ENCODE measurements at places on chromosomes 3 and 15.

GRCh38 chr3:51123531-51123930 is 261.6 kb upstream of the MANF start:
- no peak for DNase-seq

DNA sequence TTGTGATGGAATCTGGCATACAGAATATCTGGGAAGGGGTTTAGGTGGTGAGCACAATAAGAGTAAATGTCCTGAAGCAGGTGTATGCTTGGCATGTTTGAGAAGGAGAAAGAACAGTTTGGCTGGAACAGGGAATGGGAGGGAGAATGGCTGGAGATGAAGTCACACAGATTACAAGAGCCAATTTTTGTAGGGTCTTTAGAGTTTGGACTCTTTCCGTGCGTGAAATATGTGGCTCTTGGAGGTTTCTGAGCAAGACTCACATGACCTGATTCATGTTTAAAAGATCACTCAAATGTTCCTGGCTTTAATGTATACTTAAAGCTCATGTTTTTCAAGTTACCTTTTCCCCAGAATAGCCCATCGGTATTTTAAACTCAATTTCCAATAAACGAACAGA is 32.8 kb downstream of the SPRED1 start:
- DNase-seq: no peak

DNA sequence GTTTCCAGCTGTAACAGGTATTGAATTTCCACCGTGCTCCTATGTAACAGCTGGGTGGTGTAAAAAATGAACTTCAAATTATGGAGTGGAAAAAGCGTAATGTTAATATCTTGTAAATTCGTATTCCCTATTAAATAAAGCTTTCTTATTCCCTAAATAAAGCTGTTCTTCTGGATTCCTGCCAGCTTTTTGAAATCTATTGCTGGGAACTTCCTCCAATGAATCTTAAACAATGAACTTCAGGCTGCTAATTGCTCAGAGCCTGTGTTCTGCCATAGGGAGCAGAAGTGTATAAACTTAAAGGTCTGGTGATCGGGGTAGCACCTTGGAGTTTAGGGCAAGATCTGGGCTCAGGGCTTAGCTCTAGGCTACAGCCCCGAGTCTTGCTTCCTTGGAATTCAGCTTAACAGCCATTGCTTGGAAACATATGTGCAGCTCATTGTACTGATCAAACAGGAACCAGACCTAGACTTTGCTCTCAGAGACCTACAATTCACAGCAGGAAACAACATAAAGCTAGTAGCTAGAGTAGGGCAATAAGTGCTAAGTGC is 1.4 kb downstream of the ARL14 start:
- no peak for DNase-seq

GRCh38 chr15:77066971-77067690 is 3.8 kb downstream of the TSPAN3 start:
- no peak for DNase-seq

GRCh38 chr3:177196008-177196455 is 1.2 kb downstream of the TBL1XR1 start:
- peak; percentile 28 for DNase-seq

GRCh38 chr3:42490243-42490642 is 12.2 kb upstream of the VIPR1 start:
- no peak for DNase-seq

DNA sequence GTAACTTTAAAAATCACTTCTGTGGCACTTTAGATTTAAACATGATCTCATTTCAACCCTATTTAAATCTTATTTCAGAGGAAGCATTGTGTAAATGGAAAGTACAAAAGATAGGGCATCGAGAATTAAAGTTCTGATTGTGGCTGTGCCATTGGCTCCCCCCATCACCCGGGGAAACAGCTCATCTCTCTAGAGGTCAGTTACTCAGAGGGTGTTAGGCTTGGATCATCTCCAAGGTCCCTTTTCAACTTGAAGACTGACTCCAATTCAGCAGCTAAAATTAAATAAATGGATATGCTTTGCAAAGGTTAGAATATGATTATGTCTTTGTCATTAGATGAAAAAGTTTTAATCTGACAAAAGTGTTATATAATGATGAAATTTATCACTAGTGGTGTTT is 20.1 kb downstream of the CADM2 start:
- DNase-seq: no peak

- no peak for DNase-seq
Observed at GRCh38 chr3:111913163-111913763, 54.2 kb downstream of the PHLDB2 start.

- DNase-seq: no peak
Observed at GRCh38 chr15:99504071-99504822, 61.5 kb upstream of the MEF2A start.

DNA sequence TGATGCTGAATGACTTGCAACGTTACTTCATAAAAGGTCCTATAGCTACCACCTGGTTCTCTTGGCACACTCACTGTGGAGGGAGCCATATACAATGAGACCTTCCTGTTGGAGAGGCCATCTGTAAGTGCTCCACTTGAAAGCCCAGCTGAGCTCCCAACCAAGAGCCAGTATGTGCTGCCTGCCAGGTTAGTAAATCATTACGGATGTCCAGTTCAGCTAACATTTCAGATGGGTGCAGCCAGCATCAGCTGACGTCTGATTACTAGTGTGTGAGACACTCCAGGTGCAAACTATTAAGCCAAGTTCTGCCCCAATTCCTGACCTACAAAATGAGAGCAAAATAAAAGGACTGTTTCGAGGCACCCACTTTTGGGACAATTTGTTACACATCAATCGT is 274.4 kb upstream of the ROBO2 start:
- DNase-seq: no peak

DNA sequence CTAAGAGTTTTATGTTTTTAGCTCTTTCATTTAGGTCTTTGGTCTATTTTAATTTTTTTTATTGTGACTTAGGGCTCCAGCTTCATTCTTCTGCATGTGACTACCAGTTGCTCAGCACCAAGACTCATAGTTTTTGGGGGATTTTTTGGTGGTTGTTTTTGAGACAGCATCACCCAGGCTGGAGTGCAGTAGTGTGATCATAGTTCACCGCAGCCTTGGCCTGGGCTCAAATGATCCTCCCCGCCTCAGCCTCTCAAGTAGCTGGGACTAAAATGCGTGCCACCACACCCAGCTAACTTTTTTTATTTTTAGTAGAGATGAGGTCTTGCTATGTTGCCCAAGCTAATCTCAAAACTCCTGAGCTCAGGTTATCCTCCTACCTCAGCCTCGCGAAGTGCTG is 19.4 kb downstream of the CDV3 start:
- DNase-seq: no peak

- DNase-seq: no peak
Observed at GRCh38 chr3:53579636-53580035, 85.2 kb downstream of the CACNA1D start.

- DNase-seq: no peak
Observed at GRCh38 chr15:80787316-80787715, 8.1 kb downstream of the CEMIP start.

DNA sequence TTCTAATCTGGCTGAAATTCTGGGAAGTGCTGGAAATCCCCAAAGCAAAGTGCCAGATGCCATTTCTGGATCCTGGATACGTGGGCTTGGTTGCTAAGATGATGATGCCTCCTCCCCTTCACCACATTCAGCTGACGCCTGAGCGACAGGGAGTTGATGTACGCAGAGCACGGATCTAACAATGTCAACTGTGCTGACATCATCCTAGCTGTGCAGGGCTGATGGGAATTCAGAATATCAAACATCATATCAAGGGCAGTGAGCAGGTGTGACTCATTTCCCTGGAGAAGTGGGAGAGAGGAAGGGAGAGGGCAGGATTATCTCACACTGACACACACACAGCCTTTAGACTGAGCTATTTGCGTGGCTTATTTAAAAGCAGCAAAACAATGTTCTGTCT is 92.6 kb upstream of the ZBTB20 start:
- peak; percentile 56 for DNase-seq

- DNase-seq: no peak
Observed at GRCh38 chr3:47515100-47515499, 1.6 kb upstream of the ELP6 start.

GRCh38 chr3:11799791-11800190 is 46.9 kb downstream of the TAMM41 start:
- no peak for DNase-seq

DNA sequence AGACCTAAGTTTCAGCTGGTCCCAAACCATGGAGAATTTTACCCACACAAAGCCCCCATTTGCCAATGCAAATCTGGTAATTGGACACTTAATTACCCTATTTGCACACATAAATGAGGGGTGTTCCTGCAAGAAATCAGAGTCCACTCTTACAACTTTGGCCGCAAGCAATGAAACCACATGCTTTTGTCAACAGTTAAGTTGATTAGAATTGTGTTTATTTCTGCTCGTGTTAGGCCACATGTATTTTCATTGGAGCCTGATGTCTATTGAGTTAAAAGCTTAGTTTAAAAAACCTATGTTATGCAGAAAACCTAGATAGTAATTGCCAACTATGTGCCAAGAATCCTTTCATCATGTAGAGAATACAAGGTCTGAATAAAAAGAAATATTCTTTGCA is 153.8 kb upstream of the CMC1 start:
- no peak for DNase-seq

DNA sequence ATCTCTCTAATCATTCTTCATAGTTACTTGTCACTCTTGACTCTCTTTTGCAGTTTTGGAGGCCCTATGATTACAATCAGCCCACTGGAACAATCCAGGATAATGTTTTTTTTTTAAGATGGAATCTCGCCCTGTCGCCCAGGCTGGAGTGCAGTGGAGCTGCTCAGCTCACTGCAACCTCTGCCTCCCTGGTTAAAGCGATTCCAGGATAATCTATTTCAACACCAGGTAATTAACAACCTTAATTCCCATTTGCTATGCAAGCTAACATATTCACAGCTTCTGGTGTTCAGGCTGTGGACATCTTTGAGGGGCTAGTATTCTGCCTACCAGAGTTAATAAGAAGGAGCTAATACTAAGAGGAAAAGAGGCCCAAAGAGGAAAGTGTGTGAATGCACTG is 1.1 kb upstream of the BLOC1S6 start:
- no peak for DNase-seq

- no peak for DNase-seq
Observed at GRCh38 chr3:147538034-147538433, 128.9 kb downstream of the ZIC1 start.

GRCh38 chr15:94970802-94971201 is 739.4 kb downstream of the MCTP2 start:
- DNase-seq: no peak

GRCh38 chr3:50674349-50675178 is at the start of gene DOCK3:
DOCK3 (plus strand) TSS chr3:50674927; CDS start chr3:50675264, 337 bp downstream.
- peak; percentile 72 for DNase-seq

Data from H54 (cell line).